Globus pallidus (tissue), 1 donor: ENCODE measurements at places on chromosomes 13 and 19.

- no peak for DNase-seq
These were observed 194.3 kb downstream of the TEX29 start for GRCh38 chr13:111514610-111515306.

DNA sequence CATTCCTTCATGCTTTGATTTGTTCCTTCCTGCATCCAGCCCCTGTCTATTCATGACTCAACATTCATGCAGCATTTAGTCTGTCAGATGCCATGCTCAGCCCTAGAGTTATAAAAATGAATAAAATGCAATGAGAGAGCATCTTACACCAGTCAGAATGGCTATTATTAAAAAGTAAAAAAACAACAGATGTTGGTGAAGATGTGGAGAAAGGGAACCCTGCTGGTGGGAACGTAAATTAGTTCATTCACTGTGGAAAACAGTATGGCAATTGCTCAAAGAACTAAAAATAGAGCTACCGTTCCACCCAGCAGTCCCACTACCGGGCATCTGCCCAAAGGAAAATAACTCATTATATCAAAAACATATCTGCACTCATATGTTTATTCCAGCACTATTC lies 70.0 kb upstream of the GTF3A start:
- no peak for DNase-seq

- no peak for DNase-seq
These were observed 31.6 kb upstream of the TFDP1 start for GRCh38 chr13:113552786-113553434.

GRCh38 chr19:57709616-57710015 lies 612 bp upstream of the ZNF154 start:
- DNase-seq: no peak

DNA sequence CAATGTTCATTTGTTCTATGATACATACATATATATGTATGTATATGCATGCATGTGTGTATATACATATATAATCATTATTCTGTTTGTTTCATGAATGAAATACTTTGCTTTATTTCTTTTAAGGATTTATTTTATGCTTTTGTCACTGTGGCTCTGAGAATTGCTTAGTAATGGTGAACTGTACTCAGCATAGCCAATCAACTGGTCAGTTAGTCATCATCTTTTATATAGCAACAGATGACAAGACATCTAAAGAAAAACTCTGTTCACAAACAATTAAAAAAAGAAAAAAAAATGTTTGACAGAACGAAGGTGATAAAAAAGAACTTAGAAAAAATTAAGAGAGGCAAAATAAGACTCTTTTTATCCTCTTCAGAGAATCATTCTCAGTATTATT lies 1440.3 kb downstream of the PCDH9 start:
- no peak for DNase-seq

DNA sequence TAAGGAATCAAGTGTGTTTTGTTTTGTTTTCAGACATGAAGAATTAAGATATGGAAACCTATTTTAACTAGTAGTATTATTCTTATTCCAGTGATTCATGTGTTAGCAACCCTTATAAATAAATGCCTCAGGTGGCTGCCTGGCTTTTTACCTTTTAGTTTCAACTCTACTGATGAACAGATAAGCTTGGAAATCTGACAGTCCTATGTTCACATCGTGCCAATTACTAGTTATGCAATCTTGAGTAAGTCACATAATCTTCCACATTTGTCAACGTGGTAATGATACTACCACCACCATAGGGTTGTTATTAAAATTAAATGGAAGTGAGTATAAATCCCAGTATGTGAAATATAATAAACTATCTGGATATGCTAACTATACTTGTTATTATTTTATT lies 64.3 kb downstream of the TBC1D4 start:
- no peak for DNase-seq

DNA sequence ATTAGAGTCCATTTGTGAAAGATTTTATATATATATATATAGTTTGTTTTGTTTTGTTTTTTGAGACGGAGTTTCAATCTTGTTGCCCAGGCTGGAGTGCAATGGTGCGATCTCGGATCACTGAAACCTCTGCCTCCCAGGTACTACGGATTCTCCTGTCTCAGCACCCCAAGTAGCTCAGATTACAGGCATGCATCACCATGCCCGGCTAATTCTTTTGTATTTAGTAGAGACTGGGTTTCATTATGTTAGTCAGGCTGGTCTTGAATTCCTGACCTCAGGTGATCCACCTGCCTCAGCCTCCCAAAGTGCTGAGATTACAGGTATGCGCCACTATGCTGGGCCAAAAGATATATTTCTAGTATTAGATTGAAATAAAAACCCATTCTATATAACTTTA lies 4.0 kb upstream of the ZNF701 start:
- DNase-seq: no peak

- peak; percentile 63 for DNase-seq
These were observed 5.5 kb upstream of the MAMSTR start for GRCh38 chr19:48724796-48725753.

DNA sequence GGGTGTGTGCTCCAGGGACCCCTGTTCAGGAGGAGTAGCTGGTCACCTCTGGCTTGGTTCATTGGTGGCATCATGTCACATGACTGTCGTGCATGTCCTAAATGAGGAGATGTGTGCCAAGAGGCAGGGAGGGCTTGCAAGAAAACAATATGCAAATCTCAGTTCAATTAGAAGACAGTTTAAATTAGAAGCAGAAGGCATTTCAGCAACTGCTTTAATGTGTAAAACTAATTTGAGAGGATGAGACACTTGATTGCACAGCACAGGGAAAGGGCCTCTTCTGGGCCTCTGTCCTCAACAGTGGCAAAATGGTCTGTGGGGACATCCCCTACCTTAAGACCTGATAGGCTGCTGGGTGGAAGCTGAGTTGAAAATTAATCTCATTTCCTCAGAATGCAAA lies 54.6 kb downstream of the SPATA13 start:
- peak; percentile 36 for DNase-seq

DNA sequence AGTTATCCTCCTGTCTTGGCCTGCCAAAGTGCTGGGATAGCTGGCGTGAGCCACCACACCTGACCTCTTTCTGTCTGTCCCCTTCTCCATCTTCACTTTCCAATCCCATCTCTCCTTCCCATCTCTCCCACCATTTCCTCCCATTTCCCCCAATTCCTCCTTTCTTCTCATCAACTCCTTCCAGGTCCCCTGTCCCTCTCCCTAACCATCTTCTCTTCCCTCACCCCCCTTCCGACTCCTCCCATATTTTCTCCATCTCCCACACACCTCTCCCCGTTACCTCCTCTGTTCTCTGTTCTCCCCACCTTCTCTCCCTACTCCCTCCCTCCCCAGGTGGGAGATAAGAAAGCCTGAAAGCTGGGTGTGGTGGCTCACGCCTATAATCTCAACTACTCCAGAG lies 40.6 kb downstream of the KEAP1 start:
- DNase-seq: no peak

- DNase-seq: peak; percentile 77
These were observed 416.9 kb downstream of the IRS2 start for GRCh38 chr13:109369353-109370052.

GRCh38 chr19:49272204-49272603 lies 52.8 kb downstream of the SLC6A16 start:
- DNase-seq: no peak

GRCh38 chr13:66530158-66530557 lies 700.0 kb downstream of the PCDH9 start:
- DNase-seq: no peak

- peak; percentile 37 for DNase-seq
These were observed 9.9 kb downstream of the LMTK3 start for GRCh38 chr19:48501494-48502349.

GRCh38 chr19:29006057-29006735 lies 206.8 kb downstream of the UQCRFS1 start:
- DNase-seq: no peak

DNA sequence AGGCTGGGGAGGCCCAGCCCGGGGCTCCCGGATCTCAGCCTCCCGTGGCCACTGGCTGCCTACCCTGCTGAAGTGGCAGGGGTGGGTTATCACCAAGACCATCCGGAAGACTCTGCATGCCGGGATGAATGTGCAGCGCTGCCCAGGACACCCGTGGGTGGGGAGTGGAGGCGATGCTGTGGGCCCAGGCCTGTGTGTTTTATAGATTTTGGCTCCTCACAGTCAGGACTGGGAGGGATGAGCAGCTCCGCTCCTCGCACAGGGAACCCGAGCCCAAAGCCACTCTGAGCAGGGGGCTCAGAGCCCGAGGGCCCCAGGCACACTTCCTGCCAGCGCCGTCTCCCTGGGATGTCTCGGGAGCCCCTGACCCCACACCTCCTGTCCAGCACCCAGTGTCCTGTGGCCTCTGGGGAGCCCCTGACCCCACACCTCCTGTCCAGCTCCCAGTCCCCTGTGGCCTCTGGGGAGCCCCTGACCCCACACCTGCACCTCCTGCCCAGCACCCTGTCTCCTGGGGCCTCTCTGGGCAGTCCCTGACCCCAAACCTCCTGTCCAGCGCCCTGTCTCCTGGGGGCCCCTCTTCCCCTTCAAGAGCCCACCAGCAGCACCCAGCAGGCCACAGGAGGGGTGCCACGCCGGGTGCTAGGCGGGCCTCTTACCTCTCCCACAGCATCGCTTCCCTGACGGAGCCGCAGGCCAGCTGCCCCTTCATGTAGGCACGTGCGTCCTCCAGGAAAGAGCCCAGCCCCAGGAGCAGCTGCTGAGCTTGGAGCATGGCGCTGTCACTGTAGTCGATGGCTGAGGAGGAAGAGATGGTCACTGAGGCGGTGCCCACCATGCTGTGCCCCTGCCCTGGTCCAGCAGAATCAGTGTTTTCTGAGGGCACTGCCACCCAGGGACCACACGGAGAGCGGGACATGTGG lies 31.4 kb downstream of the NAXD start:
- DNase-seq: no peak

- DNase-seq: no peak
These were observed 73.9 kb upstream of the GPR183 start for GRCh38 chr13:99380921-99381645.
